ENCODE measurements at places on chromosomes 5 and 9. TPM values are rescaled to one million over a fixed set of nuclear protein-coding genes. Genes with fewer than 3 reads are reported as not detected.

The ERCC8 gene
- total RNA-seq = 9.4 TPM

The MAMDC2 gene
- 13.4 TPM for total RNA-seq

The LMX1B gene
- total RNA-seq = 1.6 TPM

The C1QTNF2 gene
- total RNA-seq = 7.1 TPM

Measured in posterior vena cava (tissue), 2 donors.